ENCODE measurements at places on chromosomes 12 and 14. TPM values are rescaled to one million over a fixed set of nuclear protein-coding genes. Genes with fewer than 3 reads are reported as not detected.
A peak's percentile ranks its signal among the peaks of the same experiment; 100 is the strongest.

ESYT1 gene
- total RNA-seq: 333 TPM

DNA sequence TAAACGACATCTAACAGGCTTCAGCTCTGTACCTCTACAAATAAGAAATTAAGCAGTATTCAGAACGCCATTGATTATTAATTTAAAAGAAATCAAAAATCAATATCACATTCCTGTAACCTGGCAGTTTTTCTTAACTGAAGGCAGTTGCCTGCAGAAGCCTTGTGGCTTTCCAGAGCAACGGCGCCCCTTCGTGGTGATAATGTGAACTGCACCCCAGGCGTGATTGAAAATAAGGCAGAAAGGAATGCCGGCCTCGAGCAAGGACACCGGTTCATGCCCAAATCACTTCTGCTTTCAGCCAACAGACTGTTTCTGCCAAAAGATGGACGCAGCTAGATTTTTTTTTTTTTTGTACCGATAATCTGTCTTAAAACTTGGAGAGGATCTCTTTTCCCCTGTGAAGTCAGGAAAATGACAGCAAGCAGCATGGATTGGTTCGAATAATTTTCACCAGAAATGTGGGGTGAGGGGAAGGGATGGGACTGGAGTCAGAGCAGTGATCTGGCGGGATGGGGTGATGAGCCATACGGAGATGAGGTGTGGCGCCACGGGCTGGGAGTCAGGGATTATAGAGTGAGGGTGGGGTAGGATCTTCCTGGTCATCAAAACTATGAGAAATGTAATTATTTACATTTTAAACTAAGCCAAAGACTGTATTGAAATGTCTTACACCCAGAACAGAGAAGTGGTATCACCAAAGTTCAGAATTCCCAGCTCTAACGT, 473.0 kb downstream of the DPF3 start:
- DNase-seq: peak; percentile 87

DNA sequence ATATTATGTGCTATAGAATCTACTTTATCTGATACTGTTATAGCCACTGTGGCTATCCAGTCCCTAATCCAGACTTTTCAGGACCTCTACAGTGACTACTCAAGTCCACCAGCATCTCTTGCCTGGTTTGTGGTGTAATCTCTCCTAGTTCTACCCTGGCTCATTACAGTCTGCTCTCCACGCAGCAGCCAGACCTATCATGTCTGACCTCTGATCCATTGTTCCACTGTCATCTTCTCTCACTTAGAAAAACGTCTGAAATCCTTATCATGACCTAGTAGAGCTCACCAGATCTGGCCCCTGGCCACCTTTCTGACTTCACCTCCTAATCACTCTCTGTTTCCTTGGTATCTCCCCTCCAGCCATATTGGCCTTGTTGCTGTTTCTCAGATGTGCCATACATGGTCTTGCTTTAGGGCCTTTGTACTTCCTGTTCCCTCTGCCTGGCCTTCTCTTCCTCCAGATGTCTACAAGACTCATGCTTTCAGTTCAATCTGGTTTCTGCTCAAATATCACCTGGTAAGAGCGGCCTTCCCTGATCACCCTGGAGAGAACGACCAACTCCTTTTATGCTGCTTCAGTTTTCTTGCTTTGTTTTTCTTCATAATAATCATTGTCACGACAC, 475.5 kb downstream of the AACS start:
- no peak for DNase-seq

- peak; percentile 53 for DNase-seq
Observed at GRCh38 chr14:67704484-67705089, 2.9 kb downstream of the RDH12 start.

DNA sequence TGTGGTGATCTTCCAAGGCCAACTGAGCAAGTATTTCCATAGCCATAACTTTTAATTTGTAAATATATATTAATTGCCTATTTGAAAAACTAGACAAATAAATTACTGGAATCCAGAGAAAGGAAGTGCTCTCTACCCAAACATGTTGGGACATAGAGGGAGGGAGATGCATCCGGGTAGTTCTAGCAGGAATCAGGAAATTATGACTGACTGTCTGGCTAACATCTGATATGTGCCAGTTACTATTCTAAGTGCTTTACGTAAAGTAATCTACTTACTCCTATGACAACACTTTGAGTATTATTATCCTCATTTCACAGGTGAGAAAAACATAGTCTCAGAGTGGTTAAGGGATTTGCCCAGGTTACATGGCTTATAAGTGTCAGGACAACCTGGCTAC, 147.7 kb upstream of the VASH1 start:
- DNase-seq: no peak

DNA sequence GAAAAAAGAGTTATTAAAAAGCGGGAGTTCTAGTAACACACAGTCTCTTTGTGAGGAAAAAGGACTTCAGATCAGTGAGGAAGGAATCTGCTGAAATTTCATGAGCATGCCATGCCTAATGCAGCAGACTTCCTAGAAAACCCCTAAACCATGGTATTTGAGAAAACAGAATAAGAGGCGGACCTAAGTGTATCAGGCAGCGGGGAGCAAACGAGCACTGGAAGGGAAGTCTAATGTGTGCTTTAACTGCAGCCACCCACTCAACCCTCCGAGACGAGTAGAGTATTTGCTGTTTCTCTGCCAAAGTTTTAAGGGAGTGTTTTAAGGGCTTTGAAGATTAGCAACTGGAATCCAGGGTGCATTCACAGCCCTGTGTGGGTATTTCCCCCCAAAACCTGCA, 36.5 kb downstream of the ACADS start:
- no peak for DNase-seq

TAS2R20 gene
- total RNA-seq: 2.2 TPM

OTOGL gene
- not detected for total RNA-seq

GRCh38 chr14:106436310-106436905, 910.0 kb downstream of the TMEM121 start:
- DNase-seq: no peak
